ENCODE measurements at places on chromosomes 7 and 10. TPM values are rescaled to one million over a fixed set of nuclear protein-coding genes. Genes with fewer than 3 reads are reported as not detected.

DNA sequence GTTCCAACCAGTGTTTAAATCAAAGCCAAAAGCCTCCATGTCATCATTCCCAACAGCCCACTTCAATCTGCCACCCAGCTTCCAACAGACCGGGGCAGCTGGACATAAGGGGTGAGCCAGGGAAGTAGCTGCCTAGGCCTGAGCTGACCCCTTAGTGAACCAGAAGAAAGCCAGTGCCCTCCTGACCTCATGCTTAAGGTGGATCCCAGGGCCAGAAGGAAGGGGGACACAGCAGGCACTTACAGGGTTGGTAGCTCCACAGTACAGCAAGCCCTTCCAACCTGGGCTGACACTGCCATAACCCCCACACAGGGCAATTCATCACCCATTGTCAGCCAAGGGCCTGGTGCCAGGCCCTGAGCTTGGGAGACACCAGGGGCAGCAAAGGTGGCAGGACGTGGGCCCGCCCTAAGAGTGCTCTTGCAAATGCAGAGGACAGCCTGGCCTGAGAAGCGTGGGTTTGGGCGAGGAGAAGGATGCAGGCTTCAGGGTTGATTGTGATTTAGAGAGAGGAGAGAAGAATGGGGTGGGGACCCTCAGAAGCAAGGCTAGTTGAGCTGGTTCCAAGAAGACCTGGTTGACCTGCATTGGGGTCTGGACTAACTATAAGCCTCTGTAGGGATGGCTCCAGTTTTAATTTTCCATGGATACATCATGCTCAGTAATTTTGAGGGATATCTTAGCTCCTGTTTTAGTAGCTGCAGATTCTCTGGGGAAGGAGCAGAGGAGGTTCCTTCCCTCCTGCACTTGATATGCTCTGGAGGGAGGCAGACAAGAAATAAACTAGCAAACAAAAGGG lies 3.1 kb upstream of the CYP26A1 start:
- DNase-seq = no peak

DNA sequence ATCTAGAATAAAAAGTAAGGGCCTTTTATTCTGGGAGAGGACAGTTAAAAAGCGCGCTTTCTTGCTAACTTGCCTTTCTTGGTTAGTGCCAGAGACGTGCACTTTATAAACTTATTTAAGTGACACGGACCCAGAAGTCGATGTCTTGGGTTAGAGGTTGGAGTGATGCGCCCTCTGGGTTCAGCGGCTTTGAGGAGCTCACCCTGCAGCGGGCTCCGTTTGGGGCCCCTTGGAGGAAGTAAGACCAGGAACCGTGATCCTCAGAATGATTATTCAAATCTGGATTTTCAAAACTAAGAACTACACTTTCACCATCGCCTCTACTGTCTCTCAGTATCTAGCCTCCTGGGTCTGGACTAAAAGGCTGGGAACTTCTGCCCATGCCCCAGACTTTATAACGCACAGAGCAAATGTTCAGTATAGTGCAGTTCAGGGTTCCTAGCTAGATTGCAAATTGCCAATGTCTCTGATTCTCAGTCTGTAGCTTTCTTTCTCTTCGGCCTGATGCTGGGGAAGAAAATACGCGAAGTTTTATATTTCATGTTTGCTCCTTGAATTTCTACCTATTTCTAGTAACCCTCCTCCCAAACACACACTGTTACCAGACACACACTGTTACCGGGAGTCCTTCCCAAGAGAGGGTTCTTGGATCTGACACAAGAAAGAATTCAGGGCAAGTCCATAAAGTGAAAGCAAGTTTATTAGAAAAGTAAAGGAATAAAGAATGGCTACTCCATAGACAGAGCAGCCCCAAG lies 18.6 kb upstream of the SMO start:
- no peak for DNase-seq

- DNase-seq = no peak
These were observed 46.6 kb downstream of the INSIG1 start for GRCh38 chr7:155344270-155344617.

GRCh38 chr10:103254538-103255325 lies 9.0 kb downstream of the RPEL1 start:
- no peak for DNase-seq

DNA sequence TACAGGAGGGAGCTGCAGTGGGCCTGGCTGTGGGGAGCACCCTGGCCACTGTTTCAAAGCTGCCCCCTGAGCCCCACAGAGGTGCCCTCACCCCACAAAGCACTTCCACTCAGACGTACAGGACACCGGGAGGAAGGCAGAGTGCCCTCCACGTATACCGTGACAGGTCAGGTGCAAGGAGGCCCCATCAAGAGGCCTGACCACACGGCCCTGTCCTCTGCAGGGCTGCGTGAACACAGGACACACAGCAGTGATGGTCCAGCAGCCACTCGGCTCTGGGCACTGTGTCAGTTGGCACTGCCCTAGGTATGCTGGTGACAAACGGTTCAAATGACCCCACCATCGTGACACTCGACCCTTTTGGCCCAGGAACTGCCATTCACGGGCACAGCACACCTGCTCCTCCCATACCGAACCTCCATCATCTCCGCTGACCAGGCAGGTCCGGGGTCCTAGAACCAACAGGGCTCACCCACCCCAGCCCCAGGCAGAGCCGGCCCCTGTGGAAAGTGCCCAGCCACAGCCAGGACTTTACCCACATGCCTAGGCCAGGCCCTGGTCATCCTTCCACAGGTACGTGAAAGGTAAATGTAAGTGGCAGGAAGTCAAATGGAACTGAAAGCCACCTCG lies 560.9 kb downstream of the PTPRN2 start:
- no peak for DNase-seq

DNA sequence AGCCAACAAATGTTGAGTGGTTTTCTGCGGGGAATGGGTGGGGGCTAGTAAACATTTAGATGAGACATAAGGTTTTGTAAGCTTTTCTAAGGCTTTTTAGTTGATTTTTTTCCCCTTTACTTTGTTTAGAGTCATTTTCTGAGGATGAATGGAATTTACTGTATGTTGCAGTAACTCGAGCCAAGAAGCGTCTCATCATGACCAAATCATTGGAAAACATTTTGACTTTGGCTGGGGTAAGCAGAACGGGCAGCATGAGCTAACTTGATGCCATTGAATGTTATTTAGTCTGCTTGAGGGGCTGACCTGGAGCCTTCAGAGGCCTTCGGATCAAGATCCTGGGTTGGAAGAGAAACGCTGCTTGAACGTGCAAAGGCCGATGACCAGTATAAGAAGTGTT lies 37.3 kb downstream of the FBH1 start:
- DNase-seq = no peak

- DNase-seq = no peak
These were observed 17.5 kb upstream of the LYZL2 start for GRCh38 chr10:30647089-30647488.

GRCh38 chr7:110573862-110574528 lies 516.9 kb upstream of the LRRN3 start:
- no peak for DNase-seq

DNA sequence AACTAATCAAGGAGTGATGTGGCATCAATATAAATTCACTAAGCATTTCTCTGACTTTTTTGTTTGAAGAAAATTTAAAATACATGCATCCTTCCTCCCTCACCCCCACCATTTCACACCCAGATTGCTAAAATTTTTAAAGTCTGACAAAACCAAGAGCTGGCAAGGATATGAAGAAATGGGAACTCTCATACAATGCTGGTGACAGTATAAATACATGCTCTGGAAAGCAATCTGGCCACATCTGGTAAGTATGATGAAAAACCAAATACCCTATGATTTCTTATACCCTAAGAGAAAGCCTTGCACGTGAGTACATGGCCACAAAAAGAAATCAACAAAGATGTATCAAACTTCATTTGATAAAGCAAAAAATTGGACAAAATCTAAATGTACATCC lies 31.2 kb downstream of the P4HA1 start:
- DNase-seq = no peak

DNA sequence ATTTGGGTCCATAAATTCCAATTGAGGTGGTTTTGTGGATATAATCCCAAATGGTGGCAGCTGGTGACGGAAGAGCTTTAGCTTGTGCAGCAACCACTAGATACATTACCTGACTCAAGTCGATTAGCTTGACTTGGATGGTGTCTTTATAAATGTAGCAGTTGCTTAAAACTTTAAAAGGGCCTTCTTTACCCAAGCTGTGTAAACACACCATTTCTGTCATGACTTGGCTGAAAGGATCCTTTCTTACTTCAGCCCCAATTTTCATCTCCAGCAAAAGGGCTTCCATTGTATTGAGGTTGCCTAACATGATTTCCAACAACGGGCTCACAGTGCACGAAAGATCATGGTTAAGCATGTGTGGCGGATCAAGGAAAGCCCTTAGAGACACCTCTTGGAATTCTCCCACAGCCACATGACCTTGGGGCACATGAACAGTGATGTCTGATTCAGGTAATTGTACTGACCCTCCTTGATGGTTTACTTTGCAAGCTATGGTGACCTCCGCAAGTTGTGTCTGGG lies 57.9 kb downstream of the MACC1 start:
- DNase-seq = no peak

DNA sequence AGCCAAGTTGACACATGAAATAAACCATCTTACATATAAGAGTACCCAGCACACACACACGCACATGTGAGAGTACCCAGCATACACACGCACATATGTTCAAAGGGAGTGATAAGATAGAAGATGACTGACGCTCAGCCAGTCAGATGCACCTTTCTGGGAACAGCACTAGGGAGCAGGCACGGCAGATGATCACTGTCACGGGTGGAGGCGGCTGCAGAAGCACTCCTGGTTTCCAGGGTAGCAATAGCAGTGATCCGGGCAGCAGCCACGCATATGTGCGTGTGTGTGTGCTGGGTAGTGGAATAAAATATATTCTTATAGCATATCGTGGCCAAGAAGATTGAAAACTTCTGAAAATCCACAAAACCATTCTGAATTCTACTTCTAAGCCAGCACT lies 85.8 kb upstream of the NAMPT start:
- no peak for DNase-seq

DNA sequence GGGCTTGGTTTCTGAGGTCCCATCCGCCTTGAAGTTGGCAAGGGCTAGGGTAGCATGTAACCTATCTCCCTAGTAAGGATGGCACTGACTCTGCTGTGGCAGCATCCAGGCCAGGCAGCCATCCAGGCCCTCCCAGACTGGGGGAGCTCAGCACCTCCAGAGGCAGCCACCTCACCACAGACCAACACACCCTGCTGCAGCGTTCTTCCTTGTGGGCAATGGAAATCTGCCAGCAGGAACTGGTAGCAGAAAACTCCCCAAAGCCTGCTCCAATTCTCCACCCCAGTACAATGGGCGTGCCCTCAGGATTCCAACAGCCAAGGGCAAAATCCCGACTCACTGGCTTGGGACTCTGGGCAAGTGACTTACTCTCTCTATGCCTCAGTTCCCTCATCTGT lies 27.5 kb downstream of the DLG5 start:
- no peak for DNase-seq

GRCh38 chr7:132646052-132646451 lies 69.8 kb upstream of the PLXNA4 start:
- no peak for DNase-seq

DNA sequence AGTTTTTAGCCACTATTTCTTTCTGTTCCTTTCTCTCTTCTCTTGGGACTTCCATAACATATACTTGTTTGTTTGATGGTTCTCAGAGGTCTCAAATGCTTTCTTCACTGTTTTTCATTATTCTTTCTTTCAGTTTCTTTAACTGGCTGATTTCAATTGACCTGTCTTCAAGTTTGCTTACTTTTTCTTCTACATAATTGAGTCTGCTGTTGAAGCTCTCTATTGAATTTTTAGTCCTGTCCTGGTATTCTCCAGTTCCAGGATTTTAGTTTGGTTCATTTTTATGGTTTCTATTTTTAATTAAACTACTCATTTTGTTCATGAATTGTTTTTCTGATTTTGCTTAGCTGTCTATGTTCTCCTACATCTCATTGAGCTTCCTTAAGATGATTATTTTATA lies 1305.3 kb upstream of the CELF2 start:
- DNase-seq = no peak

DNA sequence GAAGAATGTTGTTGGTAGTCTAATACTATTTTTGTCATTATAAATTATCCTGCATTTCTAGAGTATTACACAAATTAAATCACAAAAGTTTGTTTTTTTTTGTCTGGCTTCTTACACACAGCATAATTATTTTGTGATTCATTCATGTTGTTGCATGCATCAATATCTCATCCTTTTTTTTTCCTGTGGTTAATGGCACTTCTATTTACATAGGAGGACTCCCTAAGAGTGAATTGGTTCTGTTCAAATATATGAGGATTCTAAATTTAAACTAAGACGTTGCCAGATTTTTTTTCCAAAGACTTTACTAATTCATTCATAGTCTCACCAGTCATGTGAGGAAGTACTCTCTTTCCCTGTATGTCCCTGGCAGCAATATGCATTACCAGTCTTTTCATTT lies 303.3 kb downstream of the GPR37 start:
- no peak for DNase-seq

- no peak for DNase-seq
These were observed 68.0 kb downstream of the HHEX start for GRCh38 chr10:92757711-92758104.

GRCh38 chr10:35870665-35871310 lies 228.7 kb upstream of the FZD8 start:
- no peak for DNase-seq

GRCh38 chr7:133048589-133048988 lies 33.3 kb downstream of the CHCHD3 start:
- no peak for DNase-seq

DNA sequence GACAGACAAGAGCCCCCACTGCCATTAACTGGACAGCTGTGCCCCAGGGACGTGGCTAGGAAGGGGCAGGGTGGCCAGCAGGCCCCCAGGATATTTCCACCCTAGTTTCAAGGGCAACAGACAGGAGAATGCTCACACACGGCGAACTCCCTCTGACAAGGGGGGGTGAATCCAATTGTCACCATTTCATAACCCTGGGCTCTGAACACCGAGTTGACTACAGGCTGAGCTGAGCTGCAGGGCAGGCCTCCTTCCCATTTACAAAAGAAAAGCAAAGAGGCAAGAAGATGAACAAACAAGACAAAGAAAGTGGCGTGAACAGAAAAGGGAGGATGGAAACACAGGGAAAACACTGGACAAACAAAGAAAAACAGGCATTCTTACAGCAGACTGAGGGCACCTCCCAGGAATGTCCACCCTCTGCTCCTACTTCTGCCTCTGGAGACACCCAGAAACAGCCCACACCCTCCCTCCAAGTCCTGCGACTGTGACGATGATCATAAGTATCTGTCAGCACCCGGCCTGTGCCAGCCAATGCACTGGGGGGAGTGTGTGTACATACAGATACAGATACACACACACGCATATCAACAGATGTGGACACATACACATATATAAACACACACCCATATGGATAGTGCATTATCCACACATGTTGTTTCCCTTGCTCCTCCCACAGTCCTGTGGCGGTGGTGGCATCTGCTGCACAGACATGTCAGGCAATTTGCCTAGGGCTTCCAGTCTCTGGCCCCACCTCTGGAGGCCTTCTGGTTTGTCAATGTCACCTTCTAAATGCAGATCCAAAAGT lies 66.2 kb downstream of the FAM53B start:
- no peak for DNase-seq

TAS2R3 gene
- not detected for total RNA-seq

GNGT1 gene
- not detected for total RNA-seq

DHTKD1 gene
- 32.9 TPM for total RNA-seq

GPR141 gene
- total RNA-seq = 0.54 TPM

MBL2 gene
- total RNA-seq = not detected

KNDC1 gene
- total RNA-seq = 0.15 TPM

ZNF727 gene
- 4.1 TPM for total RNA-seq

FAM24B gene
- 2.9 TPM for total RNA-seq

LRRD1 gene
- 0.19 TPM for total RNA-seq

GRID2IP gene
- total RNA-seq = not detected

MSS51 gene
- 7.6 TPM for total RNA-seq
